A673 (cell line): ENCODE measurements at places on chromosomes 7 and 10. TPM values are rescaled to one million over a fixed set of nuclear protein-coding genes. Genes with fewer than 3 reads are reported as not detected.

The HOXA3 gene
- not detected in 2 replicates for total RNA-seq

The ABCC2 gene
- 1.1 and 1.3 TPM in 2 replicates for total RNA-seq

The PLXDC2 gene
- total RNA-seq = 69.6 and 74.8 TPM in 2 replicates

The RAMP3 gene
- not detected in 2 replicates for total RNA-seq

The COL1A2 gene
- 144 and 251 TPM in 2 replicates for total RNA-seq

The CTAGE4 gene
- total RNA-seq = not detected in 2 replicates

The NODAL gene
- total RNA-seq = not detected in 2 replicates

The PRF1 gene
- total RNA-seq = not detected in 2 replicates

The C10orf62 gene
- not detected in 2 replicates for total RNA-seq

The LIPM gene
- not detected in 2 replicates for total RNA-seq

The METTL27 gene
- 0.85 TPM in 1 of 2 replicates, not detected in the other for total RNA-seq

The SHTN1 gene
- 39.9 and 40.6 TPM in 2 replicates for total RNA-seq

The ARL4A gene
- total RNA-seq = 15.9 and 18.3 TPM in 2 replicates

The PPIA gene
- total RNA-seq = 2,816 and 3,047 TPM in 2 replicates

The PAX4 gene
- not detected in 2 replicates for total RNA-seq
